Mesenteric fat pad (tissue), 1 donor: ENCODE measurements at places on chromosomes 2 and 18. TPM values are rescaled to one million over a fixed set of nuclear protein-coding genes. Genes with fewer than 3 reads are reported as not detected.

DNA sequence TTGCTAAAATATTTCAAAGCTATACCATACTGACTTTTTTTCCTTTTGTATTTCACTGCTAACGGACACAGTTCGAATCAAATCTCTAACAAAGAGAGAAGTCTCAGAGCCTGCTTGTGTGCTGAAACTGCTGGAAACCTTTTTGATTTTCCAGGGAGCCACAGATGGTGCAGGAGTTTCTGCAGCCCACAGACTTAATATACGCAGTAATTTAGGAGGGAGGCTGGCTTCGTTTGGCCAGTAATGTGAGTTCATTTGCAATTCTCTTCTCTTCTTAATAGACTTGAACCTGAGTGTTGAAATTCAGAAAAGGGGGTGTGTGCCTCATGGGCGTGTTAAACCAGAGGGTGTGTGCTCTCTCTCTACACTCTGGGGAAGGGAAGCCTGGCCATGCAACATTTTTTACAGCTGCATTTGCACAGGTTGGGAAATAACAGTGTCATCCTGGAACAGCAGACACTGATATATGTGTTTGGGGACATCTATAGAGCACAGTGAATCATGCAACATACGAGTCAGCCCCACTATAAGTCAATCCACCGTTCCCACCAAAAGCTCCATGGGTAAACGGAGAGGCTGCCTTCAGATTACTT is 333.0 kb downstream of the CLIP4 start:
- no peak for DNase-seq

DNA sequence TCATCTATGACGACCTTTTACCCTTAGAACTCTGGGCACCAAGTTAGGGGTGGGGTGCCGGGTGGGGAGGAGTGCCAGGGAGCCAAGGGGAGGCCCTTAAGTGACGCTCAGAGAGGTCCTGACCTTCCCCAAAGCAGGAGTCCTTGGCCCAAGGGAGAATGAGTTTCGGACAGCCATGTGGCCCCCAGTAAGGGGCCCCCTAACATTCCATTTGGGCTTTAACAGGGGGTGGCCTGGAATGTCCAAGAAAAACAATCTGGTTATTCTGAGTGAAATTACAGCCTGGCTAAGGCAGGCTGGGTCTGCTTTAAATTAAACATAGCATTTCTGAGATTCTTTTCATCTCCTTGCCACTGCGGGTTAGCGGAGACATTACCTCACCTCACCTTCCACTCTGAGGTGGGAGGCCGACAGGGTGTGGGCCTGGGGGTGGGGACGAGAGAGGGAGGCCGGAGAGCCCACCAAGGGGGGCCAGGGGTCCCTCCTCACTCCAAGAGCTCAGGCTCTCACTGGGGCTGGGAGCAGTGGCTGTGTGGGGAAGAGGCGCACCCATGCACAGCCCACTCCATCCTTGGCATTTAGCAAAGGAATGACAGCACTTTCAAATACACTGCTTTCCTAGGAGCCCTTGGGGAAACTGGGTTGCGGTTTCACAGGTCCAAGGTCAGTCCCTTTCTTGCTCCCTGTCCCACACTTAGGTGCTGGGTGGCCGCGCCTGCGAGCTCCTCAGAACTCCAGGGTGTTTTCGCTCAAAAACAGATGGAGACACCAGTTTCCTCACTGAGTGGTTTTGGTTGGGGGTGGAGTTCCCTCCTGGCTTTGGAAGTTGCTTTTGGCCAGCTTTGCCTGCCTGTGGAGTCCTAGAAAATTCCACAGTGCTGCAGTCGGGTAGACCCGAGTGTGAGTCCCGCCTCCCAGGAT is 107.4 kb downstream of the POLR1A start:
- peak; percentile 88 for DNase-seq

DNA sequence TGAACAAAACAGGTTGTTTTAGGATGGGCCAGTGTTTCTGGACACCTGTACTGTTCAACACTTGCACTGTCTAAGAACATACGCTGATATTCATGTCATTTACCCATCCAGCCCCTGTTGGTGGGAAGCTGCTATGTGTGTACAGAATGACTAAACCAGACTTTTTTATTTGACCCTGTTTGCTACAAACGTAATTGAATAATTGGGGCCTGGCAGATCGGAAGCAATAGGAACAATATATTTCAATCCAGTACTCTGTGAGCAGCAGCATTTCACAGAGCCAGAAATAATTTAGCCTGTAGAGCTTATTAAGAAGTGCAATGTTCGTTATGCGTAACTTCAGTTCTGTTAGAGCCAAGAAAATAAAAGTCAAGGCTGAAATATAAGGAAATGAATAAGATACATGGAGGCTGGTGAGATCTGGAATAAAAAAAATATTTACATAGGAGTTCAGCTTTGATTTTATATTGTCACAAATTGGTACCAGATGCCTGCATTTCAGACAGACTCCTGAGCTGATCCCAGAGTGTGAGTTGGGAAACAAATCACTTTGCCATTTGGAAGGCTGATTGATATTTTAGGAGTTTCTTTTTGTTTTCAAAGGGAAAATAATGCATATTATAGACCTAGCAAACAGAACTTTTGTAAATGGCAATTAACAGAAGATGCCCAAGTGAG is 19.7 kb downstream of the CABLES1 start:
- DNase-seq, result no peak

ASB18 gene
- not detected for total RNA-seq

DNA sequence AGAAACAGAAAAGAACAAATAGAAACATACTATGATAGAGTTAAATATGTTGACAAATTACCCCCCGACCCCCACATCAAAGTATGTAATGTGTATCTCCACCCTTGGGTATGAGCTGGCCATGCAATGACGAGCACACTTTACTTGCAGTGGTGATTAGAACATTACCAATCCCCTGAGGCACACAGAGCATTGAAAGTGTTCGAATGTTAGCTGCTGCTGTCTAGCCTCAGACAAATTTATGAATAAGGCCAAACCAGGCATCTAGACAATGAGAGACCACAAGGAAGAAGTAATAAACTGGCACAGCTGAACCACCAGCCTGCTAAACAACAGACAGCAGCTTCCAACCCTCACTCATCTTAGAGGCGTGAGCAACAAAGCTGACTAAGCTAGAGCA is 380.5 kb downstream of the DSEL start:
- no peak for DNase-seq

DNA sequence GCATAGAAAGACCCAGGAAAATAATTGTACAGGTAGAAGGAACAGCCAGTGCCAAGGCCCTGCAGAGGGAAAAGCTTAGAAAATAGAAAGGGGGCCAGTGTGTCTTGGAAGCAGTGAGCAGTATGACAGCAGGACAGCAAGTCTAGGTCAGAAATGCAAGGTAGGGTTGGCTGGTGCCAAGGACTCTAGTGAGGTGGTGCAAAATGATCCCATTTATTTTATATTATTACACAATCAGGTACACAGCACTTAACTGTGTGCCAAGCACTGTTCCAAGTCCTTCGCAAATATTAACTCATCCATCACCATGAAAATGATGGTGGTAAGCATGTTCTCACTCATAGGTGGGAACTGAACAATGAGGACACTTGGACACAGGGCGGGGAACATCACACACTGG is 100.0 kb downstream of the AQP4 start:
- DNase-seq, result no peak

ANKRD30B gene
- 0.39 TPM for total RNA-seq

GRCh38 chr2:204486805-204487204 is 58.5 kb upstream of the PARD3B start:
- DNase-seq, result no peak

FHOD3 gene
- total RNA-seq, result 5.4 TPM

- DNase-seq, result no peak
These were observed 124.3 kb upstream of the SLC39A10 start for GRCh38 chr2:195532628-195533271.
